ENCODE measurements at places on chromosomes 6 and 20.

DNA sequence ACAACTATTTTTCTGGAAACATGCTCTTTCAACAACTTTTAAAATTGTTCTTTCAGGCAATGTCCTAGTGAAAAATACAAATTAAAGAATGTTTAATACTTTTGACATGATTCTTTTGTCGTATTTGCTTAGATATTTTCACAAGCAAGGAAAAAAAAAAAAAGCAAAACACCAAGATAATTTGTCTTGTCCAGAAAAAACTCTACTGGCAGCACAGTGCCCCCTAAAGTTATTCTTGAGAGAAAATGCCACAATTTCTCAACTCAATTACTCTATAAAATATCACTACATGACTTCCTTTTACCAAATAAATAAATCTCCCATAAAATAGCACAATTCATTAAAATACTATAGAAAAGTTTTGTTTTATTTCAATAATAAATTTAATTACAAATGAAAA lies 652.5 kb upstream of the EPHA7 start:
- no peaks in the 10 kb centered on the region for H3K36me3 ChIP-seq
- H3K27me3 ChIP-seq = no peaks in the 10 kb centered on the region
- no peak overlapping the region for H3K4me3 ChIP-seq
- DNase-seq = no peak
- no peak overlapping the region for H3K27ac ChIP-seq

GRCh38 chr6:90368601-90369000 lies 72.0 kb upstream of the BACH2 start:
- no peaks in the 10 kb centered on the region for H3K36me3 ChIP-seq
- H3K27me3 ChIP-seq = no peaks in the 10 kb centered on the region
- DNase-seq = no peak
- no peaks in the 10 kb centered on the region for H3K4me1 ChIP-seq
- no peak overlapping the region for H3K4me3 ChIP-seq

- H3K27ac ChIP-seq = peak overlapping the region; percentile 39
- peak; percentile 41 for DNase-seq
- H3K4me3 ChIP-seq = no peak overlapping the region
- no peaks in the 10 kb centered on the region for H3K4me1 ChIP-seq
- no peaks in the 10 kb centered on the region for H3K36me3 ChIP-seq
Measured at GRCh38 chr6:43093436-43094289, 17.5 kb downstream of the PTK7 start.

DNA sequence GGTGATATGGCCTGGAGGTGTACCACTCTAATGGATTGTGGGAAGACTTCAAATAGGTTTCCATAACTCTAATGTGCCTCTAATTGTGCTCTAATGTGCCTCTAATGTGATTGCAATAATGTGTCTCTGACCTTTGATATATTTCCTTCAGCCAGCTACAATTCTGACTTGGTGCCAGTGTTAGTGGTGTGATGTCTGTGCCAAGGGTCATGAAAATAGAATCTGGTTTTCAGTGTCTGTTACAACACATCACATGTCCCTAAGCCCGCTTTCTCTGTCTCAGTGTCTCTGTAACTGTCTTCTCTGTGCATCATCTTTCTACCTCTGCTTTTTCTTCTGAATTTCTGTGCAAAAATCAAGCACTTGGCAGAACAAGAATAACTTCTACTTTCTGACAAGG lies 77.2 kb upstream of the ECI2 start:
- DNase-seq = no peak
- H3K27me3 ChIP-seq = no peaks in the 10 kb centered on the region
- H3K36me3 ChIP-seq = no peaks in the 10 kb centered on the region
- no peaks in the 10 kb centered on the region for H3K4me1 ChIP-seq

DNA sequence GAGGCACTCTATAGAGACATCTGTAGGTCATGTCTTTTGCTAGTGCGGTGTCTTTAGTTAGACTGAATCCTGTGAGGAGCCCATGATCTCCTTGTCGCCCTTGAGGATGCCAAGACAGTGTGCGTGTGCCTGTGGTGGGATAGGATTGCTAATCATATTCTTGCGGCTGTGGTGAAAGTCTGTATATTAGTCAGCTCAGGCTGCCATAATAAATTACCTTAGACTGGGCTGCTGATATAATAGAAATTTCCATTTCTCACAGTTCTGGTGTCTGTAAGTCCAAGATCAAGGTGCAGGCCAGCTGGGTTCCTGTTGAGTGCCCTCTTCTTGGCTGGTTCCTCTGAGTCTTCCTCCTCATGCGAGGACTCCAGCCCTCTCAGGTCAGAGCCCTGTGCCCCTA lies 141.2 kb downstream of the JARID2 start:
- no peak for DNase-seq
- no peak overlapping the region for H3K27ac ChIP-seq

GRCh38 chr20:63238514-63239125 lies 2.9 kb downstream of the BIRC7 start:
- no peak overlapping the region for H3K4me3 ChIP-seq
- peaks cover 12% of the 10 kb centered on the region for H3K27me3 ChIP-seq
- no peak overlapping the region for H3K27ac ChIP-seq
- peaks cover 3% of the 10 kb centered on the region for H3K4me1 ChIP-seq

GRCh38 chr6:167898673-167899311 lies 72.1 kb downstream of the AFDN start:
- peak; percentile 64 for DNase-seq
- no peak overlapping the region for H3K27ac ChIP-seq
- no peaks in the 10 kb centered on the region for H3K27me3 ChIP-seq
- H3K36me3 ChIP-seq = no peaks in the 10 kb centered on the region
- no peaks in the 10 kb centered on the region for H3K4me1 ChIP-seq

DNA sequence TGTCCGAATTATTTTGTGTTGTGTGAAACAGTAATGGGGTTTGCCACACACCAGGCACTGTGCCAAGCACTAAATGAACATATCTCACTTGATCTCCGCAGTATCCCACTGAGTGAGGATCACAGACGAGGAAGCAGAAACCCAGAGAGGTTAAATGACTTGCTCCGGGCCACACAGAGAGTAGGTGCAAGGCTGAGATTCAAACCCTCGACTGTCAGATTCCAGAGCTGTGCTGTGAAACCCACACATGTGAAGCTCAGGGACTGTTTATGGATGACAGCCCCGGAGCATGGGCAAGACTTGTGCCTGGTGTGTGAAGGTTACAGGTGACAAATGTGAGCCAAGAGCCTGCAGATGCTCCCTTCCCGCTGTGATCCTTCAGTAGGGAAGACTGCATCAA lies 87.8 kb upstream of the SIRPA start:
- no peaks in the 10 kb centered on the region for H3K36me3 ChIP-seq
- no peak overlapping the region for H3K27ac ChIP-seq
- no peak for DNase-seq
- peaks cover 43% of the 10 kb centered on the region for H3K4me1 ChIP-seq
- H3K4me3 ChIP-seq = no peak overlapping the region

- H3K4me1 ChIP-seq = no peaks in the 10 kb centered on the region
- no peak overlapping the region for H3K4me3 ChIP-seq
- DNase-seq = no peak
- no peaks in the 10 kb centered on the region for H3K36me3 ChIP-seq
- peaks cover 3% of the 10 kb centered on the region for H3K27me3 ChIP-seq
- no peak overlapping the region for H3K27ac ChIP-seq
Measured at GRCh38 chr6:79718509-79719247, 87.5 kb downstream of the SH3BGRL2 start.

DNA sequence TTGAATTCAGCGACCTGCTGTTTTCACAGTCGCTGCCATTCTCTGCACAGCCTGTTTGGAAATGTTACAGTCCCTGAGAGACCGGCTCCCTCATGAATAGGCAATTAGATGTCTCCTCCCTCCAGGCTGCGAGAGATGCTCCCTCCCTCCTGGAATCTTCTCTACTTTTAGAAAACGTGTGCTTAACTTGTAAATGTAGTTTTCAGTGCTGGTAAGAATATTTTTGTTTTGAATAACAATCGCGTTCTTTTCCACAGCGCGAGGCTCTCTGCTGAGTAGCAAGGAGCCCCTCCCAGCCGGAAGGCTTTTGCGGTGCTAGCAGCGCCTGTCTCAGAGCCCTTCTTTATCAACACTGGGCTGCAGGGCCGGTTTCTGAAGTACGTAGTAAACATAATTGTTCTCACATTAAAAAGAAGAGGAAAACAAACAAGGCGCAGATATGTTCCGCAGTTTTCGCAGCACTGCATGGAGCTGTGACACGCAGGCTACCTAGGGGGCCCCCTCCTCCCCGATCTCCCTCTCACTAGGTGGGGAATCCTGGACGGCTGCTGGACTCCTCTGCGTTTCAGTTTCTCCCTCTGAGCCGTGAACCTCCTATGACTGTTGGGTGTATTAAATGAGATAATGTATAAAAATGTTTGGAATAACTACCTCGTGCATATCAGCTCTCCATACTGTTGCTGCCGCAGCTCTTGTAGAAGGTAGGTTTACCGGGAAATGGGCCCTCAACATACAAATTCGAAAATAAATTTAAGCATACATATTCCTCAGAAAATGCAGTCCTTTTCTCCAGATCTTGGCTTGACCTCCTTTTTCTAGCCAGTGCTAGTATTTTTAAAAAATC lies 79.0 kb upstream of the SPACA1 start:
- H3K36me3 ChIP-seq = no peaks in the 10 kb centered on the region
- DNase-seq = peak; percentile 51
- no peaks in the 10 kb centered on the region for H3K4me1 ChIP-seq
- peaks cover 19% of the 10 kb centered on the region for H3K27me3 ChIP-seq
- H3K4me3 ChIP-seq = peak overlapping the region; percentile 47
- no peak overlapping the region for H3K27ac ChIP-seq

DNA sequence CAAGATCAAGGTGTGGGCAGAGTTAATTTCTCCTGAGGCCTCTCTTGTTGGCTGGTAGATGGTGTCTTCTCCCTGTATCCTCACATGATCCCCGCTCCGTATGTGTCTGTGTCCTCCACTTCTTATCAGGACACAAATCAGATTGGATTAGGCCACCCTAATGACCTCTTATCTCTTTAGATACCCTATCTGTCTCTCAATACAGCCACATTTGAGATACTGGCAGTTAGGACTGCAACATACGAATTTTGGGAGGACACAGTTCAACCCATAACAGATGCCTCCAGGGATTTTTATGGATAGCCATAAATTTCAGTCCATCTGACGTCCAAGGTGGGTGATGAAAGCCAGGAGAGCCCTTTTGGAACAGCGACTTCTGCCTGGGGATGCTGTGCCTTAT lies 369.0 kb downstream of the NRN1 start:
- no peaks in the 10 kb centered on the region for H3K27me3 ChIP-seq
- H3K36me3 ChIP-seq = peaks cover 5% of the 10 kb centered on the region
- no peak overlapping the region for H3K4me3 ChIP-seq
- no peaks in the 10 kb centered on the region for H3K4me1 ChIP-seq

Data from common myeloid progenitor, CD34-positive (primary cell).